Progenitor cell of endocrine pancreas (in vitro differentiated cells): ENCODE measurements at places on chromosomes 5 and 9.

GRCh38 chr5:194102-194501, 2.8 kb downstream of the LRRC14B start:
- no peak for DNase-seq

GRCh38 chr5:150763023-150763769, 4.4 kb upstream of the DCTN4 start:
- no peak for DNase-seq

GRCh38 chr5:109170629-109171350, 239.0 kb downstream of the PJA2 start:
- no peak for DNase-seq

- DNase-seq: no peak
Observed at GRCh38 chr5:100828071-100828897, 74.8 kb downstream of the ST8SIA4 start.

DNA sequence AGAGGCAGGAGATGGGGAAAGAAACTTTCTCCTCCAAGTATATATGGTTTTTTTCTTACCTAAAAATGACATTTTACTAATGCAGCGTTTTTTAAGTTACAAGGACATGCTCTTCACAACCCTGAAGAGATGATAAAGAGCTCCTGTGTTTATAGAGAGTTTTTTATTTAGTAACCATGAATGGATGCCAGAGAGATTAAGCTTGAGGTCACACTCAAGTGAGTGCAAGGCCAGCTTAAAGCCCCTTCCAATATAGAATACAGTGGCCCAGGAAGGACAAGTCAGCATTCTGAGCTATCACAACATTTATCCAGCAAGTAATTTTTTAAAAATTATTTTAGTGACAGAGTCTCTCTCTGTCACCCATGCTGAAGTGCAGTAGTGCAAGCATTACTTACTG, 6.7 kb upstream of the HAVCR2 start:
- DNase-seq: no peak

DNA sequence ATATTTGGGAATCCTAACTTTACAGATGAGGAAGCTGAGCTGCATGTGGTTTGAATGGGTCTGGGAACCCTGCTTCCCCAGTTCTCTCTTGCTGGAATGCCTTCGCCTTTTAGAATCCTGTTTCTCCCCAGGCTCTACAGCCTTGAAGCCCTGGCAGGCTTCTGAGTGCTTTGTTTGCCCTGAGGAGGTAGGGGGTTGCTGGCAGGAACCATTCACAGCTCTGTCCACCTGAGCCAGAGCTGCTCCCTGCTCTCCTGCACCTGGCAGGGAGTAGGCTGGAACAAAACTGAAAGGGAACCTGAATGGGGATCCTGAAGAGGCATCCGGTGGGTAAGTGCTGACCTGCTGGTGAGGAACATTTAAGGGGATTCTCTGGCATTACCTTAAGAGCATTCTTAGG, 33.0 kb downstream of the KIF4B start:
- DNase-seq: no peak

DNA sequence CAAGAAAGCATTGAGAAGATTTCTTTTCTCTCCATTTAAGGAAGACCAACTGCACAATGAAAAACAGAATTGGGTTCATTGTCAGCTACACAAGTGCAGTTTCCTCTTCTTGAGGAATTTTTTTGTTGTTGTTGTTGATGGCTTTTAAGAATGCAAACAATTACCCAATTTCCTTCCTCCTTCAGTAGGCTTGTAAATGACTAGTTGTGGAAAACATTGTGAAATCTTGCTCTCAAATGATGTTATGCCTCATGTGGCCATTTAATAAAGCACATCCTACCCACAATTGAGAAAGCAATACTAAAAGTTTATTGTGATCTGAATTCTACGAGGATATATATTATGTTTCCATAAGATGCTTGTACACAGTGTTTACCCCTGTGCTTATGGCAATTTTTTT, 171.6 kb downstream of the FAM174A start:
- DNase-seq: no peak

GRCh38 chr9:81716409-81716808, 27.1 kb upstream of the TLE1 start:
- no peak for DNase-seq

DNA sequence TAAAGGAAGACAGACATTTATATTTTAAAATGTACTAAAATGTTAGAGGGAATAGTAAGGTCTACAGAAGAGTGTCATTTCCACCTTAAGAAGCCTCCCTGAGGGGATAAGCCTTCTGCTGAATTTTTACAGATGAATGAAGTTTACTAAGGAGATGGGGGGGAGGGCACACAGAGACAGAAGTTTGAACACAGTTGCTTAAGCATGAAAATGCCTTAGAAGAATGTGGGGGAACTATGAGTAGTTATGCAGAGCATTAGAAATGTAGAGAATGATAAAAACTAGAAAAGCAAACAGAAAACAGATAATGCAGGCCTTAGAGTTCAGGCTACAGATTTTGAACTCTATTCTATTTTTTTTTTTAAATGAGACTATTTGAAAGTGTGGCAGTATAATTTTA, 232.2 kb upstream of the VLDLR start:
- DNase-seq: no peak

- DNase-seq: no peak
Observed at GRCh38 chr5:32909207-32909606, 198.1 kb downstream of the NPR3 start.

DNA sequence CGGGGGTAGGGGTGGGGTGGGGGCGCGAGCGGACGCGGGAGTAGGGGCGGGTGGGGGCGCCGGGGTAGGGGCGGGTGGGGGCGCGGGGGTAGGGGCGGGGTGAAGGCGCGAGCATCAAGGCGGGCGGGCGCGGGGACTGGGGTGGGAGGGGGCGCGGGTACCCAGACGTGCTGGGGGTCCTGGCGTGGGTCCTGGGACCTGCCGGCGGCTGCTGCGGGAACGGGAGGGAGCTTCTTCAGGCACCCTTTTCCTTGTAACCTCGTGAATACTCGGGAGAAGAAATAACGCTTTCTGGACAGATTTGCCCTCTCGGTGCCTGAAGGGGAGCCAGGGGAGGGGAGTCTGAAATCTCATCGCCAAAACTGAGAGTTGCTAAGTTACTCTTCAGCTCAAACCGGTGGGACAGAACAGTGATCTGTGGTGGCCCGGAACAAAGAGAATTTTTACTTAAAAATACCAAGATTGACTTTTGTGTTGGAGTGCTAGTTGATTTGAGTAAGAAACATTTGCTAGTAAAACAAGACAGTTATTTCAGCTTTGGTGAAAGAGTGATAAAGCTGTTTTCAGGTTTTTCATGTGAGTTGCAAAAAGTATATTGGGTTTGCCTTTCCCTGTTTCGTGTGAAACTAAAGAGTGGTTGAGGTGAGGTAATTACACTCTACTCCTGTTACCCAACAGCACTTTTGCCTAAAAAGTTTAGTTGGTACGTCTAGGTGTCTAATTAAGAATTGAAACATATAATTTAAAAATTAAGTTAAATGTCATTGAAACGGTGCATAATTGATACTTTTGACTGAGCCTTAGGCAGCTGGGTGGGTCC, 643 bp downstream of the PLEKHG4B start:
- no peak for DNase-seq

DNA sequence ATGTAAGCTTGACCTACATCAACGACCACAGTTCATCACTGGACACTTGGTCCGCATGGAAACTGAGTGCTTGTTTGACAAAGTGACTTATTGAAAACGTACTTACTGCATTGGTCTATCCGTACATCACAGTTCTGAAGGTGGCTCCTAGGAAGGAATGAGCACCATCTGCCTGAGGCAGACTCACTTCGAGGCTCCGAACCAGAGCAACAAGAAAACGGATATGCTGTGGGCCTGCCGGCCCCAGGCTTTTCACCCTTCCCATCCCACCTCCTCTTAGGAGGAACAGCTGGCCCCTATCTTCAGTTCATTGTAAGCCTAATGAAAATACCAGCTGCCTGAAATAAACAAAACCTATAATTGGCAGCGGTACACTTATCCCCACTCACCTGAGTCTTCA, 67.2 kb upstream of the TSLP start:
- DNase-seq: no peak

DNA sequence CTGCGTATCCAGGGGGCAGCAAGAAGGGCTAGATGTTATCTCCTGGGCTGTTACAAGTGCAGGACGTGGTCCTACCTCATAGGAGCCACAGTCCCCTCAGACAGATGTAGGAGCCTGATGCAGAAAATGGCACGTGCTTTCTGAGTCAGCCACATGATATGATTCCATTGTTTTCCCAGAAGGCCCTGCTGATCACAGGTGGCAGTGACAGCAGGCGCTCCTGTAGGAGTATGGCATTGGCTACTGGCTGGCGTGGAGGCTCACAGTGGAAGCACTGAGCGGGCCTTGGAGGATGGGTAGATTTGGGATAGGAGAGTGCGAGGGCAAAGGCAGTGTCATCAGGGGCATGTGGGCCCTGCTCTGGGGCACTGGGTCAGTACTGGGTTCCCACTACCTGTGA, 21.9 kb downstream of the USP20 start:
- DNase-seq: no peak

- no peak for DNase-seq
Observed at GRCh38 chr5:36734422-36734821, 128.0 kb downstream of the SLC1A3 start.

DNA sequence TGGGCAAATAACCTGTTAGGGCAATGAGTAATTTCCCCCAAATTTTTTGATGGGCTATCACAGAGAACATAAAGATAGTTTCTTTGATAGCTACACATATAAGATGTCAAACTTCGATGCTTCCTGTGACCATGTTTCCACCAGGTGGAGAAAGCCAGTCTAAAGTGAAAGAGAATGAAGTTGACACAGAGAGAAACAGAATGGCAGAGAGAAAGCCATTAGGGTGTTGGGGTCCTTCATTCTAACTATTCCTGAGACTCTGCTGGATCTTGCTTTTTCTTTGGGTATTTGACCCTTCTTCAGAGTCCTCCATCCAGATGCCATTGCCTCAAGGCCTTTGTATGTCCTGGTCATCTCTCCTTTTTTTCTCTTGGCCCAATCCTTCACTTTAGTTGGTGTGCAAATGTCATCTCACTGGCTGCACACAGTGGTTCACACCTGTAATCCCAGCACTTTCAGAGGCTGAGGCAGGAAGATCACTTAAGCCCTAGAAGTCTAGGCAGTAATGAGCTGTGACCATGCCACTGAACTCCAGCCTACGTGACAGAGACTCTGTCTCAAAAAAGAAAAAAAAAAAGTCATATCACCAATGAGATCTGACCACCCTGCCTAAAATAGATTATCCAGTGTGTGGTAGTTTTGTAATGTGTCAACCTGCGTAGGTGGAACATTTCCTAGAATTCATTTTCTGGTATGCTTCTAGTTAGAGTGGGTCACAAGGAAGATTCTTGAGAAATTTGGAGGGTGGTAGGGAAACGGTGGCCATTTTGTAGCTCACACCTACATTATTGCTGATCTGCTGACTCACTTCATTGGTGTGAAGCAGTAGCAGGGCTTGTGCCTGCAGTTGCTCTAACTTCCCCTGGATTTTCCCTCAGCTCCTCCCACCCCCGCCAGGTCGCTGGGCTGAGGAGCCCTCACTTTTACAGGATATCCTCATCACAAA, 20.8 kb upstream of the KIF2A start:
- no peak for DNase-seq

- DNase-seq: no peak
Observed at GRCh38 chr5:146025681-146026080, 79.7 kb downstream of the PLAC8L1 start.

- DNase-seq: no peak
Observed at GRCh38 chr9:2083479-2083878, 68.3 kb downstream of the SMARCA2 start.

DNA sequence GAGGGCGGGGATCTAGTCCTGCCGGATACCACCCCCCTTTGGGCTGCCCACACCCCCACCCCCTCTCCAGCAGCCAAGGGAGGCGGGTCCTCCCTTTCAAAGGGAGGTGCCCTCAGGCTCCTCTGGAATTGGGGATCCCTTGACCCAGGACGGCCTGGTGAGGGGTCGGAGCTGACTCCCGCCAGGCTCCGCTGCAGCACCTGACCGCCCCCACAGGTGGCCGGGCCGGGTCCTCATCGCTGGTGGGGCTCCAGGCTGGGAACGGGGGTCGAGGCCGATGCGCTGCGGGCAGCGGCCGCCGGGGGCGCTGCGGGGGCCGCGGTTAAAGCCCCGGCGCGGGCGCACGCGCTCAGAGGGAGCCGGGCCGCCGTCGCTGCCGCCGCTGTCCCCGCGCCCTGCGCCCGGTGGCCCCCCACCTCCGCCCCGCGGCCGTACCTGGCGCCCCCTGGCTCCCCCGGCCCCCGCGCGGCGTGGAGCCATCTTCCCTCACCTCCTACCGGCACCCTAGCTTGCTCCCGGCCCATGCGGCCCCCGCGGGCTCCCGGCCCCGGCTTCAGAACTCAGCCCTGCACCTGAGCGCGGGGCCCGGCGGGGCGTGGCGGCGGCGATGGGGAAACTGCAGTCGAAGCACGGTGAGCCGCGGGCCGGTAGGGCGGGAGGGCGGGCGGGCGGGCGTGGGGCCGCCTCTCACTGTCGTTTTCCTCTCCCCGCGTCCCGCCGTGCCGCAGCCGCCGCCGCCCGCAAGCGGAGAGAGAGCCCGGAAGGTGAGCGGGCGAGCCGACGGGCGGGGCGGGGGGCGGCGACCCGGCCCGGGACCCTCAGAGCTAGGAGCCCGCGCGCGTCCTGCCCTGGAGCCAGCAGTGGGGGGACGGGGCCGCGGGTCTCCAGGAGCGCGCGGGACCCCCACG, at the start of gene NKD2:
NKD2 (plus strand) TSS at position 352 of the 908 bp plus-strand sequence; CDS start at position 608, 256 bp downstream.
- peak; percentile 72 for DNase-seq

DNA sequence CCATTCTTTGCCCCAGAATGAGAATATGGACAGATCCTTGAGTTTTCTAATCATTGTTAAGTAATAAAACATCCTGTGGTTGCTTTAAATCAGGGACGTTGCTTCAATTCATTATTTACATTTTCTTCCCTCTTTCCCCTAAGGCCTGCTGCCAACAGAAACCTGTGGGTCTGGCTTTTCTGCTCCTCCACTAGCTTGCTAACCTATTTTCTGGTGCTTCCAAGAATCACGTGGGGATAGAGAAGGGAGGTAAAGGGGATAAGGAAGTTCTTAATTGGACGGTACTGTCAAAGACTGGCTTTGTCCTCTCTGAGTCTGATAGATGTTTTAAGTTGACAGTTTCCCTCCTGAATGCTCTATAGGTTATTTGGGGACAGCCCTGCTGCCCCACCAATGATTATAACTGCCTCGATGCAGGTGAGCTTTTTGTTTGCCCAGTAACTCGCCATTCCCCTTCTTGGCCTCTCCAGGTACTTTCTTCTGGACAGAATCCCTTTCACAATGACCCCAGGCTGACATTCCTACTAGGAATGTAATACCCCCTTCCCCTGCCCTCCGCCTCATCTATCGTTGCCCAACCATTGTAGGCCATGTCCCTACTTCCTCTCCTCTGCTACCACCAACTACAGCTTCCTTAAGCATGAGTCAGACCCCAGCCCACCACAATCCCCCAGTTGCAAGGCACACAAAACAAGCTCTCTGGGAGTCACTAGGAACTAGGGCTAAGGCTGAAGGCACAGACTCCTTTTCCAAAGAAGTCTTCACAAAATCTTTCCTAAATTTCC, 19.9 kb upstream of the CPEB4 start:
- no peak for DNase-seq
